ENCODE measurements at places on chromosomes 2 and 18.

DNA sequence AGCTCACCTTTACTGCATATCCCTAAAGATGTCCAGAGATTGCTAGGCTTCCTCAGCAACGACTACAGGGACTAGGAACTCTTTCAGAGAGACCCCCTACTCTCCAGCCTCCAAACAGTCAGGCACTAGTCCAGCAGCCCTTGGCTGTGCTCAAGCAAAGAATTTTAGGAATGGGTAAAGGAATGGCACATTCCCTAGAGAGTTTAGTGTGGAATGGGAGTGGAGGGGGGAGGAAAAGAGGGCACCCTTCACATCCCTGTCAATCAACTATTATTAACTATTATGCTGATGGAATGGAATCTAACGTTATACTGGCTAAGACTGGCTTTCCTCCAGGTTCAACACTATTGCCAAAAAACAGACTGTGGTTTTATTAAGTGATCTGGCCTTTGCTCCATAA lies 64.8 kb downstream of the IKZF2 start:
- DNase-seq: no peak

GRCh38 chr18:70078106-70078505 lies 127.4 kb downstream of the RTTN start:
- no peak for DNase-seq

GRCh38 chr18:78770823-78771139 lies 208.8 kb upstream of the SALL3 start:
- no peak for DNase-seq

DNA sequence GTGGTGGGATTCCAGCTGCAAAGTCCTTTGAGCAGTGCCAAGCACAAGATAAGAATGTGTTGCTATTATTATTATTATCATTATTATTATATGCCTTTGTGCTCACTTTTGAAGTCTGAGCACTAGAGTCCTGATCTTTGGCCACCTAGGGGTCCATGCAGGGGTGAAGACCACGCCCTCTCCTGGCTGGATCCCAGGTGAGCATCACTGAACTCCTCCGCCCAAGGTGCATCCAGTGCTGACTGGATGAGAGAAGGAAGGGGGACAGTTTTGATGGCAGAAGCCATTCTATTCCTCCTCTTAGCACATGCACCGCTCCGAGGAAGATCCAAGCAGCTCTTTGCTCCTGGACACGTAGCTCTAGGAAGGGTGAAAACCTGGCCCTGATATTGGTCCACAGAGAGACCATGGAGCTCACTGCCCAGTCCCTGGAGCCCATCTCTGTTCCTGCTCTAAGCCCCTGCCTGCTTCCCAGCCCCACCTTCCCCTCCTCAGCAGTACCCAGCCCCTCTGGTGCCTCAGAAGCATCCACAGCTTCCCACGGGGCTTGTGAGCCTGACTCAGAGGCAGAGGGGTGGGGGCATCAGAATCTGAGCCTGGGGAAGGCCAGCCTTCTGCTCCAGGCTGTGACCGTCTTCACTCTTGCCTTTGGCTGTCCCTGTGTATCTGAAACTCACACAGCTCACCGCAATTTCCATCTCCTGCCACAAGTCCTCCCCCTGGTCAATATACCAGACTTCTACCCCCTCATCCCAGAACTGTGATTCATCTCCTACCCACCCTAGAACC lies 45.4 kb downstream of the MCFD2 start:
- DNase-seq: no peak

DNA sequence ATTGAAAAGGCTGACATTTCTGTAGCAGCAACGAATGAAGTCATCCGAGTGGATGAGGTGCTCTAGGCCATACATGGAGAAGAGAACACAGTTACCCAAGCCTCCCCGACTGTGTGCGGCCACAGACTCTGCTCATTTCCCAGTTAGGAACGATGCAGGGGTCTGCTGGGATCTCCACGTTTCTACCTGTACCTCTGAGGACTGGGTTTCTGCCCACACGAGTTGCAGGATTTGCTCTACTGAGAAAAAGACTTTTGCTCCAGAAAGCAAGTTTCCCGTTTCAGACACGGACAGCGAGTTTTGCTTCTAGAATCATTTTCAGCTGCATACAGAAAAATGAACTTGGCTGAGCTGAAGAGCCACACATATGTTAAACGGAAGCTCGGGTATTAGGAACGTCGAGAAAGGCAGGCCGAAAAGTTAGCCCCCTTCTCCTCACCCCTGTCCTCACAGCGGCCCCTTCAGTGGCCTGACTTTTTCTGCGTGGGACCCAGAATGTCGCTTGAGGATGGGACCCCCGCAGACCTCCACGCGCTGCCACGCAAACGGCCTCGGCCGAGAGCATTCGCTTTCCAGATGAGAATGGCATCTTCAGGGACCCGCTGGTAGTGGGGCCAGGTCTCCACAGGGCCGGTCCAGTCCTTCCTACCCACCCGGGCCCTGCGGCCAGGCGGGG lies 582 bp upstream of the RAB31 start:
- no peak for DNase-seq

DNA sequence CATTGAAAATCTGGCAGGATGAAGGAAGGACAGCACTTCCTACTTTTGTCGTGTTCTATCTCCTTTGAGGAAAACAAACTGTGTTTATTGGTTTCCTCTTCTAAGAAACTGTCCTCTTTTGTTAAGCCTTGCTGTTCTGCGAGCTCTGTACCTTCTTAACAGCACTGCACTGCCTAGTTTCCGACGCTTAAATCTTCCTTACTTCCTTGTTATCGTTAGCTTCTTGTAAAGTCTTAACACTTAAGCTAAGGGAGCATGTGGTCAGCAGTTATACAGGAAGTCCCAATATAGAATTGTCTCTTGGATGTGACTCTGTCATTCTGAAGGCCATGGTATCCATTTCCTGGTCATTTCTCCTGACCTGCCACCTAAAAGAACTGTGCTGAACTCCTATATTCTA lies 552.8 kb upstream of the NRP2 start:
- DNase-seq: no peak

DNA sequence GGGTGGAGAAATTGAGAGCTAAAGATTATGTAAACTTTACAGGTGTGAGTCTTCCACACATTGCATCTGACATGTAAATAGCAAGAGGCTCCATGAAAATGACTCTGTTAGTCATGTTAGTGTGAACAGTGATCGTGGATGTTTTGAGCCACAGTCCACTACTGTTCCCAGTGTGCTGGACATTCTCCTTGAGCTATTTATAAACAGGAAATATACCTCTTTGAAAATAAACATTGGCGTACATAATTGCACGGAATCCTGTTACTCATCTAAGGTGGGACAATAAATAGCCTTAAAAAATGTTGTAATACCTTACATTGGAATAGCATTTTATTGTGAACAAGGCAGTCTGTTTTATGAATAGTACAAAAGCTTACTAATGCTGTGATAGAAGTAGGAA lies 37.0 kb downstream of the LIMS1 start:
- no peak for DNase-seq

Data from stimulated activated CD4-positive, alpha-beta T cell treated with anti-CD3 and anti-CD28 coated beads, Interleukin-15, amount 100 ng/mL, for 48 hours (primary cell).